Chondrocyte (in vitro differentiated cells): ENCODE measurements at places on chromosomes 3 and 15.
A peak's percentile ranks its signal among the peaks of the same experiment; 100 is the strongest.

GRCh38 chr3:28267984-28268849 lies 26.8 kb downstream of the CMC1 start:
- DNase-seq: no peak

GRCh38 chr3:126439968-126440708 lies 35.6 kb downstream of the ZXDC start:
- no peak for DNase-seq

- no peak for DNase-seq
Observed at GRCh38 chr15:98906712-98907083, 100.9 kb downstream of the PGPEP1L start.

GRCh38 chr3:50121072-50122032 lies 32.6 kb downstream of the RBM5 start:
- peak; percentile 90 for DNase-seq

DNA sequence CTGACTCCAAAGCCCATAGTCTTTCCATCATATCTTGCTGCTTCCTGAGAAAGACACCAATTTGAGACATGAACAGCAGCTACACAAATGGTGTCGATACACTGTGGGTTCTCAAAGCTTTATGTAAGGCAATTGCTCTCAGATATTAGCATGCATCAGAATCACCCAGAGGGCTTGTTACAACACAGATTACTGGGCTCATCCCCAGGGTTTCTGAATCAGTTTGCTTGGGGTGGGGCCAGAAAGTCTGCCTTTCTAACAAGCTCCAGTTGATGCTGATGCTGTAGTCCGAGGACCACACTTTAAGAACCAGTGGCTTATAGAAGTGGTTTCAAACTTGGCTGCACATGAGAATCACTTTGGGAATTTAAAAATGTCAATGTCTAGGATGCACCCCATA lies 86.5 kb downstream of the SEMA6D start:
- DNase-seq: no peak

- DNase-seq: no peak
Observed at GRCh38 chr3:42526616-42527367, 24.3 kb downstream of the VIPR1 start.

DNA sequence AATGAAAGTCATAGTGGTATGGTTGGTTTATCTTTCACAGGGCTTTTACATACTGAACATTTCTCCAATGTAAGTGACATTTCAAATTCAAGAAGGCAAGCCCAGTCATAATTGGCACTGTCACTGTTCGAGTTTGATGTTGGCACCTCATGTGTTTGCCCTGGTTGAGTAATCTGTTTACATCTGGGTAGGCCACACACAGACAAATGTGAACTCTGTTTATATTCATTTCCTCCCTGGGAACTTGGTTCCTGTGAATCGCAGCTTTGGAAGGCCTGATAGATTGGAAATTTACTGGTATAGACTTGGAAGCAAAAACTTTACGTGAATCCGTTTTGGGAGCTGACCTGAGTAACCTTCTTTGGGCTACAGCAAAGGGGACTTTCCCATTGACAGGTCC lies 395.2 kb upstream of the AZI2 start:
- no peak for DNase-seq

DNA sequence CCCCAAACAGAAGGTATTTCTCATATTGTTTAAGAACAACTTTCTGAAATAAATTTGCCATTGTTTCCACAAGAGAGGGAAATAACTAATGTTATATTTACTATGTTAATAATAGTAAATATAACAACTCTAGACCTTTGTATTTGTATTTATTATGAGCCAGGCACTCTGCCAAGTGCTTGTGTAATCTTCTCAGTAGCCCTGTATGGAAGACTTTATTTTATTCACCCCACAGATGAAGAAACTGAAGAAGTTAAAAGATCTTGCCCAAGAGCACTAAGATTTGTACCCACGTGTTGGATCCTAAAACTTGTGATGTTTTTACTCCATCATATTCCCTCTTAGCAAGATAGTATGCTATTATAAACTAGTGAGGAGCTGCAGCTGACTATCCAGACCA lies 12.0 kb upstream of the GNB4 start:
- DNase-seq: no peak

GRCh38 chr15:67004142-67004541 lies 61.3 kb upstream of the SMAD3 start:
- DNase-seq: no peak

GRCh38 chr3:156718622-156719306 lies 44.4 kb downstream of the TIPARP start:
- DNase-seq: no peak

GRCh38 chr3:145953316-145953715 lies 207.7 kb downstream of the PLOD2 start:
- DNase-seq: no peak

GRCh38 chr15:81311752-81312464 lies 12.0 kb downstream of the STARD5 start:
- no peak for DNase-seq

- DNase-seq: no peak
Observed at GRCh38 chr15:58357529-58358476, 74.0 kb upstream of the LIPC start.

DNA sequence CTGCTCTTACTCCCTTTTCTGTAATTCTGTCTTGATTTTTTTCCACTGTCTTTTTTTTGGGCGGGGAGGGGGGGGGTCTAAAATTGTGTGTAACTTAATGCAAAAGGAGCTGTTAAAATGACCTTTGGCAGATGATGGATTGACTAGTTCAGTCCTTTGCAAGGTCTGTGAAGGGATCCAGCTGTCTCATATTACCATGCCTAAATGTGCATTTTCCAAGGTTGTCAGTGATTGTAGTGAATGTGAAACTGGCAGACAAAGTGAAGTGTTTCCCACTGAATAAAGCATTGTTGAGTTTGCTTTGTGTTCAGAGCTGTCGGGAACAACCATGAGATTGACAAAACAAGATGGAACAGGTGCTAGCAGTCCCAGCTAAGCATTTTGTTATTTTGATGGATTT lies 110.1 kb upstream of the SKOR1 start:
- no peak for DNase-seq

DNA sequence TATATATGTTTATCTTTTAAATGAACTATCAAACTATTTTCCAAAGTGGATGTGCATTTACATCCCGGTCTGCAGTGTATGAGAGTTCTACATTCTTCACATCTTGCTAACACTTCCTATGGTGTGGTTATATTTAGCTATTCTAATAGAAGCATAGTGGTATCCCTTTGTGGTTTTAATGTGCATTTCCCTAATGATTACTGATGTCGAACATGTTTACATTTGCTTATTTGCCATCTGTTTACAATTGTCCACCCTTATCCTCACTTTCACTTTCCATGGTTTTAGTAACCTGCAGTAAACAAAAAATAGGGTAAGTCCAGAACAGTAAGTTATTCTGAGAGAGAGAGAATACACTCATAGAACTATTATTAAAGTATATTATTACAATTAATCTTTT lies 360.5 kb upstream of the NAALADL2 start:
- DNase-seq: no peak

DNA sequence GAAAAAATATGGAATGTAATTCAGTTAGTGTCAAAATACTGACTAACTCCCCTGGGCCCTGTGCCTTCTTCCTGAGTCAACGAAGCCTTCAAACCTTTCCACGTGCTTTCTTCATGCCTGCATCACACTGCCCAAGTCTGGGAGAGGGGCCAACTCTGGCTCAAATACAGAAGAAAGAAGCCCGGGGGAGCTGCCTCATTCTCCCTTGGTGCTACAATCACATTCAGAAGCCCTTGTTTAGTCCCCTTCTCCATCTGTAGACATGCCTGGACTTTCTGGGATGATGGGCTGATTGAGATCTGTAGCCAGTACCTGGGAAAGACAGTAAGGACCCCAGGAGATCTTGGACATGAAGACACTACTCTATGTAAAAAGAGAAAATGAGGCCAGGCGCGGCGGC lies 77.8 kb upstream of the GSK3B start:
- no peak for DNase-seq

DNA sequence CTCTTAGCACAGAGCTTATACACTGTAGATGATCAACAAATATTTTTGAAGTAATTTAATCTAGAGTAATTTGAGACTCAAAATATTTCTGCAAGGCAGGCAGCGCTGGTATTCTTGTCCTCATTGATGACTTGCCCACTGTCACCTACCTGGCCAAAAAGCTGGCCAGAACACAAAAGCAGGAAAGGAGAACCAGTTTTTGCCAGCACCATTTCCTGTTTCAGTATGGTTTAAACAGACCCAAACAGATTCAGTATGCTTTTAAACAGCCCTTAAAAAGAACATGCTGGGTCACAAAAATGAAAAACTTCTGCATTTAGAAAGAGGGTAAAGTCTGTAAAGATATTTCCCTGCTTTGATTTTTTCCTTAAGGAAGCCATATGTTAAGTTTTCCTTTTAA lies 42.3 kb upstream of the ZNF280D start:
- no peak for DNase-seq

GRCh38 chr3:171646357-171647133 lies 163.7 kb downstream of the PLD1 start:
- DNase-seq: no peak

DNA sequence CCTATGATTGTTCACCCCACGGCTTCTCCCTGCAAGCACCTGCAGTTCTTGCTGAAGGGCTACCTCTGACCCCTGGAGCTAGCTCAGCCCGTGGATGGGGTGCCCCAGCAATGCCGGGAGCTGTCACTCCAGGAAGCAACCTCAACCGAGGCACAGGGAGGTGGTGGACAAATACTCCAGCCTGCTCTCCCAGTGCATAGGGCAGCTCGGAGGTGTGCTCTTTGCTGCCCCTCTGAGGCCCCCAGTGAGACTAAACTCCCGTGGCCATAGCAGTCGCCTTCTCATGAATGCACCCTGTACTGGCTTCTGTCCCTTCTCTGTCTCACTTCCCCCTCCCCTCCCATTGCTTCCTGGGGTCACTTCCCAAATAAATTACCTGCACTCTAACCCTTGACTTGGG lies 48.5 kb downstream of the LINGO1 start:
- no peak for DNase-seq

- peak; percentile 29 for DNase-seq
Observed at GRCh38 chr3:127079211-127079610, 96.3 kb downstream of the PLXNA1 start.

DNA sequence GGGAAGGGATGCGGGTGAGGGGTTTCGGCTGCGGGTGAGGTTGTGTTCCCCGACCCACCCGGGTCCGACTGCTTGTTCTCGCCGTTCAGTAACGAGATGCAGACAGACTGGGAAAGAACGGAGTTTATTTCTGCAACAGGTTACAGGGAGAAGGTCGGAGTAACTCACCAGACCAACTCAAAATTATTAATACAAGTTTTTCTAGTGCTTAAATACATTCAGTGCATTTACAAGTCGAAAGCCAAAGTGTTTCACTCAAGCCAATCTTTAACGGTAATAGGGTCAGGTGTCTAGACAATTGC lies 492 bp upstream of the HIGD1A start:
- no peak for DNase-seq

DNA sequence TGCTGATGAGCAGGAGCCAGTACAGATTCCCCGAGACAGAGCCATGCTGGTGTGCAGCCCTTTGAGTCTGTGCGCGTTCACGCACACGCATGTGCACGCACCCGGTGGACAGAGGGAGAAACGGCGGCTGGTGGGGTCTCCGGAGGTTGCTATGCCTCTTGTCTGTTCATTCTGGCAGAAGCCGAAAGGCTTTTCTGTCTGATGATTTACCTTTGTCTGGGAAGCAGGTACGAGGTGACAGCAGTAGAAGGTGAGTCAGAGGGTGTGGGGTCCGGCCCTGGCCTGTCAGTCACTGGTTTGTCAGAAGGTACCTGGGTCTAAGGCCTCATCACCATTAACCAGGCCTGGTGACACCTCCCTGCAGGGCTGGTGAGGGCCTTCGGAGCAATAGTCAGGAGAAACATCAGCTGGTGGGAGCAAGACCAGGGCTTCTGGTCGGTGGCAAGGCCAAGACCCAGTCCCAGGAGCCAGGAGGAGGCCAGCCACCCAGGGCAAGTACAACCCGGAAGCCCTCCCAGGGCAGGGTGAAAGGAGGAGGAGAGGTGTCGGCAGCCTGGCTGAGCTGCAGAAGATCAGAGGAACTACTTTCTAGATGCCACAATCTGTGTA lies 7.5 kb downstream of the PCSK6 start:
- no peak for DNase-seq

- no peak for DNase-seq
Observed at GRCh38 chr3:71076361-71077002, 507.0 kb downstream of the FOXP1 start.

DNA sequence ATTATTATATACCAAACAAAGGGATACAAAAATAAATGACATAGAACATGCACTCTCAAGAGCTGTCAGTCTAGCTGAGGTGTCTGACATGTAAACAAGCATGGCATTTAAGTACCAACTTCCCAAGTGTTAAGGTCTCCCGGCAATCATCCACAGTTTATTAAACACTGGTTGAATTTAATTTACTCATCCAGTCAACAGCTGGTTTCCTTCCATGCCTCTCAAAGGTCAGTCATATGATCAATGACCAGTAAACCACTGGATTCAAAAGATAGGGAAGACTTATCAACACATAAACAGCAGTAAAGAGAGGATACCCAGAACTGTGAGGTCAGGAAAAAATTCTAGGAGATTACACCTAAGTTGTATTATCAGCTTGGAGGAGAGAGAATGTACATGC lies 80.4 kb downstream of the ADAM10 start:
- DNase-seq: no peak

GRCh38 chr15:91885714-91886270 lies 32.3 kb downstream of the SLCO3A1 start:
- DNase-seq: no peak

DNA sequence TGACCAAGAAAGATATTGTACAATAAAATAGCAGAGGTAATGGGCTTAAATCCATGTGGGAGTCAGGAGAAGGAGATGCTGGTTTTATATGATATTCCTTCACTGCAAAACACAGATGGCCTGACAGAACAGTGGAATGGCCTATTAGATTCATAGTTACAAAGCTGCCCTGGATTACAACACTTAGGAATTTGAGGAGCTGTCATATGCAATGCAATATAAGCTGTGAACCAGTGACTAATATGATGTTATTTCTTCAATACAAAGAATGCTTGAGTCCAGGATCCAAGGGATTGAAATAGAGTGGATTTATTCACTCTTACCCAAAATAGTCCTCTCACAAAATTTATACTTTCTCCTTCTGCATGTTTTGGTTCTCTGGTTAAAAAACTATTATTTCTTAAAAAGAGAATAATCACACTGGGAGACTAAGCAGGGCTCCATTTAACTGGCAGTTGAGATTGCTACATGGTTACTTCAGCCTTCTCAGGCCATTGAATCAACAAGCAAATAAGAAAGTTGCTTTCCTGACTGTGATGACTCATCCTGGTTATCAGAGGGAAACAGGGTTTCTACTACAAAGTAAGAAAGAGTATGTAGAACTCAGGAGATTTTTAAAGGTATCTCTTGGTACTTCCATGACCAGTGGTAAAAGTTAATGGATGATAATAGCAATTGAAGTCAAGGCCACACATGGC lies 79.8 kb upstream of the ZPLD1 start:
- DNase-seq: no peak
